Small intestine (tissue), 16 donors: ENCODE measurements at places on chromosomes 12 and 14.

DNA sequence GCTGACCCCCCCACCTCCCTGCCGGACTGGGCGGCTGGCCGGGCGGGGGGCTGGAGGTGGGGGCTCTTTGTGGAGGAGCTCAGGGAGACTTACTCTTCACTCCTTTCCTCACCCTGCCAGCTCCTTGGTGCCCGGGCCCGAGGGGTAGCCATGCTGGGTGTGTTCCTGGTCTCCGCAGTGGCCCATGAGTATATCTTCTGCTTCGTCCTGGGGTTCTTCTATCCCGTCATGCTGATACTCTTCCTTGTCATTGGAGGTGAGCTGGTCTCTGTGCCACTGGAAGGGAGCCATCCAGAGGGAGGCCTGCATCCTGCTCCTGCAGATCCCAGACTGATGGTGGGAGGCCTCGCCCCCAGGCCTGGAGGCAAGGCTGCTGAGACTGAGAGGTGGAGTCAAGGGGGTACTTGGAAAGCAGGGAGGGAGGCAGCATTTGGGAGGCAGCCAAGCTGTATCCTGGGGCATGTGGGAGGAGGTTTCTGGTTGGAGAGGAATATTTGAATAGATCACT lies 19.7 kb downstream of the SOAT2 start:
- no peak for DNase-seq

DNA sequence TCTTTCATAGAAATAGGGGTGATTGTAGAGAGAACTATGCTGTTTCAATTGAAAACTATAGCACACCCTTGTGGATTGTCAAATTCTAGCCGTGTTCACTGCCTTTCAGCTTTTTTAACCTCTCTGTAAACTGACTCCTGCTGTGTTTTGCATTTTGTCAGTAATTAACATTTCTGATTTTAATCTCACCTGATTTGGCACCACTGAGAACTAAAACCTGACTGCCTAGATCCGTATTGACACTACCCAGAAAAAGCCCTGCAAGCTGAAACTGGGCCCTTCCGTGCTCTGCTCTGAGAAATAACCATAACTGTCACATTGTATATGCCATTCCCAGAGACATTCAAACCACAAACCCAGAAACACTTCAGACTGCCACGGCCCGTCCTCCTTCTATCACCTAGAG lies 26.6 kb upstream of the ETV6 start:
- no peak for DNase-seq

GRCh38 chr12:71935594-71935993 lies 3.1 kb upstream of the TPH2 start:
- DNase-seq, result no peak

GRCh38 chr14:103227094-103227768 lies 104.0 kb downstream of the TNFAIP2 start:
- DNase-seq, result no peak

DNA sequence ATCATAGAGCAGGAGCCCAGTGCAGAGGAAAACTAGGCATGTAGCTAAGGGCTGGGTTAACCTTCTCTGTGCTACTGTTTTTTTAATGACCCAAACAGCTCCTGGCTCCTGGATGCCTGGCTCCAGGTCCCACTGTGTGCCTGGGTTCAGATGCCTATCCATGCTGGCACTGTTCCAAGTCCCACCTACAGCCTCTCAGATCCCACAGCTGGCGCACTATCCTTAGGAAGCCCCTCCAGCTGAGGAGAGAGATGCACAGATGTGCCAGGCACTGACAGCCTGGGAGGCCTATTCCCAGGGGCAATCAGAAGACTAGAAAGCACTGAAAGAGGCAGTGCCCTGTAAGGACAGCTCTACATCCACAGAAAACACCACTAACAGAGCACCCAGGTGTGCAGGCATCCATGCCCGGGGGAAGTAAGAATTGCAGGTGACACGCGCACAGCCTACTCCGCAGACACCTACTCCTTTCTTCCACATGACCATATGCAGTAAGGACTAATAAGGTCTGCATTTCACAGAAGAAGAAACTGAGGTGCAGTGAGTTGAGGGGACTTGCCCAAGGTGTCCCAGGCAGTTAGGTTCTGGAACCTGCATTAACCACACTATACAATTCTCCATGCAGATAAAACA lies 51.2 kb downstream of the PITPNM2 start:
- DNase-seq, result no peak
